Stimulated activated CD4-positive, alpha-beta T cell treated with anti-CD3 and anti-CD28 coated beads, Interleukin-1b, Interleukin-23, amount 100 ng/mL, for 1 hour (primary cell): ENCODE measurements at places on chromosomes 5 and 9.

DNA sequence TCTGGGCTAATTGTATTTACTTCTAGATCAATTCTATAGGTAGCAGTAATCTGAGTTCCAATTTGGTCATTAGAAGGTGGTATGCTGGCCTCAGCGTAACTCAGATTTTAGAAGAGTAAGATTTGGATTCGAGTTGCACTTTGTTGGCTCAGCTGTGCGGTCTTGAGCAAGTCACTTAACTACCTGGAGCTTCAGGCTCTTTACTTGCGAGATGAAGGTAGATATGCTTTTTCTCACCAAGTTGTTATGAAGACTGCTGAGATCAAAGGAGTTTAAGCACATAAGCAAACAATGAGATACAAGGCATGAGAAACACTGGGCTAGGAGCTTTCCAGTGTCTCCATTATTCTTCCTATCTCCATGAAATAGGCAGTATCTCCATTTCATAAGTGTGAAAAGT is 133.8 kb upstream of the RANBP3L start:
- no peak for DNase-seq

DNA sequence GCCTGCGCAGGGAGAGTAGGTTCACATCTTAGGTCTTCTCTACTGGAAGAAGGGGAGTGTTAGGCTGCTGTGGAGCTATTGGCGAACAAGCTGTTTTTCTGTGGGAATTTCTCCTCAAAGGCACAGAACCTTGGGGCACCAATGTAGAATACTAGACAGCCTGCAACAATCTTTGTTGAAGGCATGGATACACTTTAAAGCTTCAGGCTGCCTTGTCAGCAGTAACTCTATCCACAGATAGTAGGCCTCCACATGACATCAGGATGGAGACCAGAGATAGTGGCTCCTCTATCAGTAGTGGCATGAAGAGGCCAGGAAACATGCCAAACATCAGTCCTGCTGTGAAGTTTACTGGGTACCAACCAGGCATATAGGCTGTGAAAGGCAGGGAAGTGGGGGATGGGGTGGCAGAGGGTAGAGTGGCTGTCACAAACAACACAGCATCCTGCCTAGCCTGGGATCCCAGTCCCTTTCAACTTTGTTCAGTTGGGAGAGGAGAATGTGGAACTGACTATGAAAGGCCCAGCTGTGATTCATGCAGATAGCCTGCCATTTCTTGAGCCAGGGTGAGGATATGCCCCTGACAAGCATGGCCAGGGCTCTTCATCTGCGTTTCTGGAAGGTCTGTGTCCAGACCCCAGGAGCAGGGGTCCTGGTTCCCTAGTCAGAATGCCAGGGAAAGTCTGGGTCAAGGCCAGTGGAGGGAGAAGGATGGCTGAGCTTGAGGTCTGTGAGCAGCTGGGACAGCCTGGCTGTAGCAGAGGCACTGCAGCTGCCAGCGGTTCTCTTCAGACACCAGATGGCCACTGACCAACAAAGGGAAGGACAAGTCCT is 1.0 kb upstream of the HK3 start:
- no peak for DNase-seq

DNA sequence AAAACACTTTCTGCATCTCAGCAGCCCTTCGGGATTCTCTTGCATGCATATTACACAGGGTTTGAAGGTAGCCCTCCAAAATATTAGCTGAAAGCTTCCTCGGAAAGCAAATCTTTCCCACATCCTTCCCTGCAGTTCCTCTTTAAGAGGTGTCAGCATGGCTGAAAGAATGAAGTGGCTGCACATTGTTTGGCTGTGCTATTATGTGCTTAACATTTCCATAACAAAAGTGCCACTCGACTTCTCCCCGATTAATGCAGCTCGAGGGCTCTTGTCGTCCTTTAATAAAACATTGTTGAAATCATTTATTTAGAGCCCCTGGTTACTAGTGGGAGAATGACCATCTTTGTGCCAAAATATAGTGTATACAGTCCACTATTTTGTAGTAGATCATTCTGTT is 6.5 kb downstream of the GAS1 start:
- DNase-seq = no peak

DNA sequence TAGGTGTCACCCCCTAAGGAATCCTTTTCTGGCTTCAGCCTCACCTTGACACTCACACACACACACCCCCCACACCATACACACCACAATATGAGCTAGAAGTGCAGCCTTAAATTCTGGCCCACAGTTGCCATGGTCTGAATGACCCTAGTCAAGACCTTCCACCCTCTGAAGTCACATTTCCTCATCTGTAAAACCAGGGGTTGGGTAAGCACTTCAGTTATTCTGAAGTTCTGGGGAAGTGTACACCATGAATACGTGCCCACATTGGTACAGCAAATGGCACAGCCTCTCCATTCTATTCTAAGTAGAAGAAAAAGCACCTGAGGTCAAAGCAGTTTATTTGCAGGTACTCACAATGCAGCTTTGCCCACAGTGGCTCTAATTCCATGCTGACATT is 372.8 kb upstream of the KLF4 start:
- no peak for DNase-seq
